NCI-H524 treated with DMSO at 0.1 percent for 48 hours (cell line): ENCODE measurements at places on chromosomes 16 and 17.

- DNase-seq: no peak
Observed at GRCh38 chr17:83014297-83014696, 65.1 kb upstream of the METRNL start.

- no peak for DNase-seq
Observed at GRCh38 chr17:50256826-50257618, 17.2 kb upstream of the TMEM92 start.

GRCh38 chr16:88960516-88960915 lies 16.5 kb downstream of the CBFA2T3 start:
- DNase-seq: no peak

DNA sequence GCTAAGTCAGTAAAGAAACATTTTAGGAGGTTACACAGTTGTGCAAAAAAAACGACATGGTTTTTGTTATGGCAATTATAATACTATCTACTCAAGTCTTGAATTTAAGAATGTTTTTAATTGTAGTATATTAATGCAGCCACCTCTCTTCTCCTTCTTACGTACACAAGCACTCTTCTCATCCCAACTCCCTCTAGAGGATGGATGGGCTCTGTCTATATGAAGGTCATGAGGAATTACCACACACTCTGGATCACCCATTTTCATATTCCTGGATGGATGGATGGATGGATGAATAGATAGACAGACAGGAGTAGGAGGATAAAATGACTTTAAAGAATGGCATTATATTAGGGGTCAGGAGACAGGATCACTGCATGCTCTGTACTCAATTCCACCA lies 120.0 kb downstream of the PHKB start:
- DNase-seq: no peak
